ENCODE measurements at places on chromosomes 16 and 17.

- DNase-seq, result no peak
Observed at GRCh38 chr16:78895681-78896080, 704.9 kb downstream of the MAF start.

DNA sequence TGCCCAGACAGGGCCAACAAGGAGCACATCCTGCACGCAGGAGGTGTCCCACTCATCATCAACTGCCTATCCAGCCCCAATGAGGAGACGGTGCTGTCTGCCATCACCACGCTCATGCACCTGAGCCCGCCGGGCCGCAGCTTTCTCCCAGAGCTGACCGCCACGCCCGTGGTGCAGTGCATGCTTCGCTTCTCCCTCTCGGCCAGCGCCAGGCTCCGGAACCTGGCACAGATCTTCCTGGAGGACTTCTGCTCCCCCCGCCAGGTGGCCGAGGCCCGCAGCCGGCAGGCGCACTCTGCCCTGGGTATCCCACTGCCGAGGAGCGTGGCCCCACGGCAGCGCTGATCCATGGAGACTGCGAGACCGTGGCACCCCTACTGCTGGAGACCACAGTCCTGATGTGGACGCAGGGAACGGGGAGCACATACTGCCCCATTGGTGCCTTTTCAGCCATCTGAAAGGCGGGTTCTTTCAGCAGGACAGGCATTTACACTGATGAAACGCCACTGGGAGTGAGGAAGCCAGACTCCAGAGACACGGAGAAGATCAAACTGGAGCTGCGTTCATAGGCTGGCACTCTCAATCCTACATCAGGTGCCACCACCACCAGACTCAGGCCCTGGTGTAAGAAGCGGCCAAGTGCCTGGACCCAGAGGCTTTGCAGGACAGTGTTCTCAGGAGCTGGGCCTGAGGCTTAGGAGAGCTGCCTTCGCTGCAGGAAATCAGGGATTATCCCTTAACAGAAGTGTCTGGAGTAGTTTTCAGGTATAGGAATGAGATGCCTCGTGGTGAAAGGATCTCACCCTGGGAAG is 2.6 kb downstream of the NT5C start:
- no peak for DNase-seq

DNA sequence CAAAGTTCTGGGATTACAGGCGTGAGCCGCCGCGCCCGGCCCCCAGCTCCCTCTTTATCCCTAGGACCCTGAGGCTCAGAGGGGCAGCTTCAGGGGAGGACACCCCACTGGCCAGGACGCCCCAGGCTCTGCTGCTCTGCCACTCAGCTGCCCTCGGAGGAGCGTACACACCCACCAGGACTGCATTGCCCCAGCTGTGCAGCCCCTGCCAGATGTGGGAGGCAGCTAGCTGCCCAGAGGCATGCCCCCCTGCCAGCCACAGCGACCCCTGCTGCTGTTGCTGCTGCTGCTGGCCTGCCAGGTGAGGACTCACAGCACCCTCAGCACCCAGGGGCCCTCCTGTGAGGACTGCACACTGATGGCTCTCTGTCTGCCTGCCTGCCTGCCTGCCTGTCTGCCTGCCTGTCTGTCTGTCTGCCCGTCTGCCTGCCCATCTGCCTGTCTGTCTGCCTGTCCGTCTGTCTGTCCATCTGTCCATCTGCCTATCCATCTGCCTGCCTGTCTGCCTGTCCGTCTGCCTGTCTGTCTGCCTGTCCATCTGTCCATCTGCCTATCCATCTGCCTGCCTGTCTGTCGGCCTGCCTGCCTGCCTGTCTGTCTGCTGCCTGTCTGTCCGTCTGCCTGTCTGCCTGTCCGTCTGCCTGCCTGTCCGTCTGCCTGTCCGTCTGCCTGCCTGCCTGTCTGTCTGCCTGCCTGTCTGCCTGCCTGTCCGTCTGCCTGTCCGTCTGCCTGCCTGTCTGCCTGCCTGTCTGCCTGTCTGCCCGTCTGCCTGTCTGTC is 5.0 kb downstream of the GCGR start:
- DNase-seq, result no peak

DNA sequence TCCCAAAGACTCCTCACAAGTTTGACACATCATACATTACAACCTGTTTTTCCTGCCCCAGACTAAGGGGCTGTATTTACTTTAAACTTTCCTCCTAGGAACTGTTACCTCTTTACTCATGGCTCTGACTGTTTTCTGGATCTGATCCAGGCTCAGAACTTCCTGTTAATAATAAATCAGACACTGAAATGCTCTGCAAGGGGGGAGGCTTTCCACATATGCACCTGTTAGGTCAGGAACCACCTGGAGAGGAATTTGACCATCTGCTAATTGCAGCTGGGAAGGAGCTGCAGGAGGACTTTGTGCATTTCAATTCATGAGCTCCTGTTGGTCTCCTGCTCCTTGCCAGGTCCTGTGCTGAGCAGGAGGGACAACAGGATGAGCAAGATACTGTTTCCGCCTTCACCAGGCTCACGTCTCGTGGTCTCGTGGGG is 476.9 kb upstream of the CDH5 start:
- DNase-seq, result no peak

DNA sequence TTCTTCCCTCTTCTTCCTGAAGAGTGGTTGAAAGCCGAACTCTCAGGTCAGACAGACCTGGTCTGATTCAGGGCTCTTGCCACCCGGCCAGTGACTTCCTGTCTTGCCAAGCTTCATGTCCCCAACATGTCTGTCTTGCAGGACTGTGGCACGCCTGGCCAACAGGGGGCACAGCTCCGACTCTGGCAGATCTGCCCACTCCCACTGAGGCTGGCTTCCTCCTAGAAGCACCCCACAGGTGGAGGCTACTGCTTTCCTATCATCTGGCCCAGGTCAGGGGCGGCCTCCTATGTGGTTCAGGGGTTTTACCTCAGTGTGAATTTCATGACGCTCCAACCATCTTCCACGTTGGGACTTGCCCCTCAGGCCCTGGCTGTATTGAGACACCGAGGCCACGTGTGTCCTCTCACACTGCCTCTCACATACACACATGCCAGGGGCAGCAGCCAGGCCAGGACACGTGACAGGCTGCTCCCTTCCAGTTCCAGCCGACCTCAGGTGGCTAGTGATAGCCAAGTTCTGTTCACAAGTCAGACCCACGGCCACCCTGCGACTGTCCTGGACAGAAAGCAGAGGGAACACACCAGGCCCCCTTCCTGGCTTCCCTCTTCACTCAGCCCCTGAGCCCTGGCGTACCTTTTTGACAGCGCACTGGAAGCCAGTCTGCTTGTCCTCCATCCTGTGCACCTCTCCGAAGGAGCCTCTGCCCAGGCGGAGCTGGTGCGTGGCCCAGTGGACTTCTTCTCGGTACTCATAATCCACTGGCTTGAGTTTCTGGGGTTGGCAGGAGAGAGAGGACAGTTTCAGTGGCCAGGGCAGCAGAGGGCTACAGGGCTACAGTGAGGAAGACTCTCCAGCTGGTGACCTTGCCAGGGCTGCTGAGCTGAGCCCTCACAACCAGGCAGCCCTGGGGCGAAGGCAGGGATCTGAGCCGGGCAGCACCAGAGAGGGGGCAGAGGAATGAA is 22.6 kb upstream of the SPATA32 start:
- peak; percentile 50 for DNase-seq

- no peak for DNase-seq
Observed at GRCh38 chr17:55360971-55361370, 60.7 kb downstream of the MMD start.

DNA sequence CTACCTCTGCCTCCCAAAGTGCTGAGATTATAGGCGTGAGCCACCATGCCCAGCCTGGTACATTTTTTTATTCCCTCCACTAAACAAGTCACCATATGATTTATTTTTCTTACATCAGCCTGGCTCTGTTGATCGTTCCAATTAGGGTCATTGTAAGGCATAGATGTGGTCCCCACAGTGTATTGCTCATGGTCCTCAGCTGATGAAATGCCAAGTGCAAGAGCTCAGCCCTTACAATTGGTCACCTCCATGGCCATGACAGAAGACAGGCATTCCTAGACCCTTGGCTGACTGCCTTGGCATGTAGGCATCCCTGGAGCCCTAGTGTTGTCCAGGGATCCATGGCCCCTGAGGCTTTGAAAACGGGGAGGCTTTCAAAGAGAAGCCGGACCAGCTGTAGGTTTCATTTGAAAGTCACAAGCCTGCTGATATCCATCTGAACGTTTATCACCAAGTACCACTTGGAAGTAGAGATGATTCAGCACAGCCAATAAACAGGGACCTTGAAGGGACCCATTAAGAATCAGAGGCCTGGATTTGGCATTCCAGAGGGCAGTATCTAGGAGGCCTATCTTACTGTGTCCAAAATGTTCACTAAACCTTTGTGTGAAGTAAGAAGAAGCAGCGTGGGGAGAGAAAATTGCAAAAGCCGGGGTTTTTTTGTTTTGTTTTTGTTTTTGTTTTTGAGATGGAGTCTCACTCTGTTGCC is 20.6 kb upstream of the PRKCA start:
- DNase-seq, result no peak

GRCh38 chr16:11272484-11272883 is 945 bp downstream of the PRM3 start:
- DNase-seq, result no peak

- no peak for DNase-seq
Observed at GRCh38 chr16:68627951-68628425, 17.1 kb upstream of the CDH3 start.

- no peak for DNase-seq
Observed at GRCh38 chr17:15023589-15024336, 241.4 kb downstream of the PMP22 start.

DNA sequence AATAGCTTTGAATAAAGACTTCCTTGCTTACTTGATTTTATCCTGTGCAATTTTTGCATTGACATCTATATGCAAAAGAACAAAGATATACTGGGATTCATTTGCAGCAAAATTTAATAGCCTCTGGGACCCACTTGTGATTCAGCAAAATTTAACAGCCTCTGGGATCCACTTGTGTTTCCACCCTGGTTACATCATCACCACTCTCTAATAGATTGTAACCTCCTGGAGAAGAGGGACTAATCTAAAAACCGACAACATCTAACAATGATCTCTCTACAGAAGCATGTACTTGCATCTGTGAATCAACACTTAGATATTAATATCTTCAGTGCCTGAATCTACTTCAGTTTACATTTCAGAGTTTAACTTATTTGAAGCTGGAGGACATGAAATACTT is 202.0 kb upstream of the CPHXL start:
- no peak for DNase-seq

DNA sequence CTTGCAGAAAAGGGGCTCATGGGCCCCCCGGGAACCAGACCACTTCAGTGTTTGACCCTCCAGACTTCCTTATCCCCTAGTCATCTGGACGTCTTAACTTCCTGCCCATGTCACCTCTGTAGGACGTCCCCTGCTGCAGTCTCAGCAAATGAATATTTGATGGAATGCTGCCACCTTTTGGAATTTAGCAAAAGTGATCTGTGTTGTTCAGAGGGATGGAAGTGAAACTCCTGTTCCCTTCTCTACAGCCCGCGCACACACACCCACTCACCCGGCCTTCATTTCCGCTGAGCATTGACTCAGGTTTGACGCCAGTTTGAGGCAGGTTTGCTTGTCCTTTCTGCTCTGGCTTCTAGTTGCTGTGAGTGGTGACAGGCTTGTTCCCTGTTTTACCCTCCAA is 507.2 kb upstream of the EEF2KMT start:
- no peak for DNase-seq

GRCh38 chr17:43118679-43119615 is 6.2 kb downstream of the BRCA1 start:
- no peak for DNase-seq

GRCh38 chr17:10295728-10296343 is 77.0 kb downstream of the MYH13 start:
- DNase-seq, result peak; percentile 49

DNA sequence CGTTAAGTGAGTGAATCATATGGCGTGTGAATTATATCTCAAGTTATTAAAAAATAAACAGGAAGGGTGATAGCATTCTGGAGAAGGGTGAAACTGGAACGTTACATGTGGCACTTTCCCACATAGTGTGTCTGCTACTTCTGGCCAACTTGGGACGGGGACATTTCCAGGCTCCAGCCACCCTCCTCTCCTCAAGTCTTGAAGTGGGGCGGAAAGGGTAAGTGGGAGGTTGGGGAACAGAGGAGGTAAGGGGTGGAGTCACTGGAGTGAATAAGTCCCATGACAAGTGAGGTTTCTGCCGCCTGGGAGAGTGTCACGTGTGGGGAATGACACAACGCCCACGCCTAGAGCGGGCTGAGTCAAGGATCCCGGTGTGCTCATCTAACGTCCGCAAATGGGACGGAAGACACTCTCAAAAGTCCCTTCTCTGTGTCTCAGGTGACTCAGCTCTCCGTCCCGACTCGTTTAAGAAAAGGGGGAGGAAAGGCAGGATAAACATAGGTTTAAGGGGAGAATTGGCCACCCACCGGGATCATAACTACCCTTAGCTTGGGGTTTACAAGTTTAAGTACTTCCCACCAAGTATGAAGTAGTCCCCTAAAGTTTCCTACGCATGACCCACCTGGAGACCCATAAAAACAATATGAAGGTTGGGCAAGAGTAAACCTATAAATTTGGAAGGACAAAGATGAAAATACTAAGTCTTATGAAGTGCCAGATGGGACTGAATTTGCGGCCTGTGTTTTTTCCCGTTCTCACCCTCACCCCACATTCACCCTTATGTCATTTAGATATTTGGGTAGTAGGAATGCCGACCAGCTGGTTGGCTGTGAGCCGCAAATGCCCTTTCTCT is 1.2 kb upstream of the SPAG9 start:
- peak; percentile 74 for DNase-seq

GRCh38 chr16:19003935-19004334 is 20.2 kb downstream of the TMC7 start:
- DNase-seq, result no peak

DNA sequence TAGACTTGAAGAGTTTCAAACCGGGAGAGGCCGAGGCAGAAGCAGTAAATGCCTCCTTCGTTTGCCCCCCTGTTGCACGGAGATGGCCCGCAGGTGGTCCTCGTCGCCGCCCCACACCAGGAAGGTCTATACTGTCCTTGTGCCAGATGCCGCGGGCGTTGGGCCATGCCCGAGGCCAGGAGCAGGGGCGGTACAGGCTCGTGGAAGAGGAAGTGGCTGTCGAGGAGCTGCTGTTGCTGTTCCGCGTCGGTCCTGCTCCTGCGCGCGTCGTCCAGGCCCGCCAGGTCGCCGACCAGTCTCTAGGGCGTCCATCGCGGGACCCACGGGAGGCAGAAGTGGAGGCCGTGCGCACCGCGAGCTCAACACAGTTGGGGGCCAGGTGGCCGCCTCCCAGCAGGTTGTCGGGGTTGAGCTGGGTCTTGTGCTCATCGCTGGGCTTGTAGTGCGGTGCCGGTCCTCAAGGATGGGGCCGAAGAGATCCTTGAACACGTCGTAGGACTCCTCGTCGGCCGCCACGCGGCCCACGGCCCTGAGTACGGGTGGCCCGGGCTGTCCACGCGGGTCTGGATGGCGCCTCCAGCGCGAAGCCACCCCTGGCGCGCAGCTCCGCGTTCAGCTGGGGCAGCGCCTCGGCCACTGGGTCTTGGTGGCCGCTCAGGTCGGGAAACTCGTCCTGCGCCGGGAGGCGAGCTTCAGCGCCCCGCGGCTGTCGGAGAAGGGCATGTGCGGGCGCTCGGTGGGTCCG is 13.1 kb upstream of the C16orf87 start:
- DNase-seq, result no peak

- no peak for DNase-seq
Observed at GRCh38 chr16:54407596-54407995, 121.0 kb upstream of the IRX3 start.

- DNase-seq, result peak; percentile 31
Observed at GRCh38 chr16:17469741-17470181, 999 bp downstream of the XYLT1 start.

All from activated CD4-positive, alpha-beta memory T cell treated with anti-CD3 and anti-CD28 coated beads, Interleukin-2, amount 10 ng/mL, durations not matched to agents 7 days and 5 days (primary cell).